ENCODE measurements at places on chromosomes 1 and 21. TPM values are rescaled to one million over a fixed set of nuclear protein-coding genes. Genes with fewer than 3 reads are reported as not detected.

Gene CDA
- 2.1 TPM for total RNA-seq

Gene FTCD
- 0.20 TPM for total RNA-seq

Gene PCBP3
- total RNA-seq = 3.4 TPM

Gene CYP4A11
- not detected for total RNA-seq

Gene HORMAD1
- 0.39 TPM for total RNA-seq

DNA sequence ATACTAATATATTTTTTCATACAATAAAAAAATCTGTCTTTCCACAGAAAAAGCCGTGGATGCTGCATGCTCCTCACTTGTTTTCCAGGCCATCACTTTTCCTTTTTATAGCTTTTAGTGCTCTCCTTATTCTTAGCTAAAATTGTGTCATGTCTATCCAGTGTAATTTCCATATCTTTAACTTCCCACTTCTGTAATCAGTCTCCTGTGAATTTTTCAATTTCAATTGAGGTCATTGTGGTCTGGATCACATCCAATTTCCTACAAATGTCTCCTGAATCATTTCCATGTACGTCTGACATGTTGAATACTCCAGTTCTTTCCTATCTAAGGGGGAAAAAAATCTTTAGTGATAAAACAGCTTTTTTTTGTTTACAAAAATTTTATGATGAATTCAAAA, 838.2 kb upstream of the B3GALT2 start:
- DNase-seq = peak; percentile 38

DNA sequence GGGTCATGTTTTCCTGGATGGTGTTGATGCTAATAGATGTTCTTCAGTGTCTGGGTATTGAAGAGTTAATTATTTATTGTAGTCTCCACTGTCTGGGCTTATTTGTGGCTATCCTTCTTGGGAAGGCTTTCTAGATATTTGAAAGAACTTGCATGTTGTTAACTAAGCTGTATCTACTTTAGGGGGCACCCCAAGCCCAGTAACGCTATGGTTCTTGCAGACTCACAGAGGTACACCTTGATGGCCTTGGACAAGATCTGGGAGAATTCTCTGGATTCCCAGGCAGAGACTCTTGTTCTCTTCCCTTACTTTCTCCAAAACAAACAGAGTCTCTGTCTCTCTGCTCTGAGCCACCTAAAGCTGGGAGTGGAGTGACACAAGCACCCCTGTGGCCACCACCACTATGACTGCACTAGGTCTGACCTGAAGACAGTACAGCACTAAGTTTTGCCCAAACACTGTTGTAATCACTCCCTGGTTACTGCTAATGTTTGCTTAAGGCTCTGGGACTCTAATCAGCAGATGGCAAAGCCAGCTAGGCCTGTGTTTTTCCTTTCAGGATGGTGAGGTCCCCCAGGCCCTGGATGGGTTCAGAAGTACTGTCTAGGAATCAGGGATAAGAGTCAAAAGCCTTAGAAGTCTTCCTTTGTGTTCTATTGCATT, 76.5 kb upstream of the C1orf21 start:
- no peak for DNase-seq

DNA sequence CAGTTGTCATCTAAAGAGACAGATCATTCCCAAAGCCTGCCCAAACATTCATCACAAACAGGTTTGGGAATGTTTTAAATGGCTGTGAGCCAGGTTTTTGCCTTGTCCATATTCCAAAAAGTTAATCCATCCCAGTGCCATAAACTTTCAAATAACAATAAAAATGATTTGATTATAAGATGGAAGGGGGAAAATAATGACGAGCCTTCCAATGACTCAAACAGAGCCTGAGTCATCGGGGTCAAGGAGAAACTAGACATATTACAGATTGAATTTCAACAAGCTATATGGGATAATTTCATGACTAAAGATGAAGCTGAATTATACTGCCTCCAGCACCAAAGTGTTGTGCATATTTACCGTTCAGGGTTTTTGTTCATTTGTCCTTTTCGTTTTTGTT, 195.8 kb upstream of the PKN2 start:
- DNase-seq = no peak

GRCh38 chr1:143748906-143749305, 222.9 kb downstream of the FAM72C start:
- no peak for DNase-seq

DNA sequence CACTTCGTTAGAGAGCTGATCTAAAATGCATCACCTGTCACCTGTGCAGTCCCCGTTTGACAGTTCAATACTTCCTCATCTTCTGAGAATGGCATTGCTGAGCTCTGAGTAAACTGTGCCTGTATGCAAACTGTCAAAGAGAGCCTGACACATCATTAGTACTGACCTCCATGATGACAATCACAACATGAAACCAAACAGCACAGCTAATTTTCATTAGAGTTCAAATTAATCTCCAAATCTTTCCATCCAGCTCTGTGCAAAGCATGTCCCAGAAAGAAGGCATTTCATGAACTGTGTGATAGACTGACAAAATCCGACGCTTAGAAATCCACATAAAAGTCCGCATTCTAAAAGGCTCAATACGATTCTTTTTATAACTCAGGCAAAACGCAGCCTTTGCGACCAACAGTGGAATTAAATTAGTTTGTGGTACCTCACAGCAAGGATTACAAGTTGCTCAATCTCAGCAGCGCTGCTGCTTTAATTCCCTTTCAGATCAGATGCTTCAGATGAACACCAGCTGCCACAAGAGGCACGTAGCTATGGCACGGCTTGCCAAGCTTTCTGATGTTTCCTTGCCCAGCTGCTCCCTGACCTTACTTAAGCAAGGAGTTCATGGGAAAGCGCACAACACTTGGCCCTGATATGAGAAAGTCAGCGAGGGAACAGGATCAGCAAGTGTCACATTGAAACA, 765.5 kb upstream of the PRMT6 start:
- no peak for DNase-seq

GRCh38 chr1:158118713-158119402, 61.8 kb upstream of the CD1D start:
- no peak for DNase-seq

DNA sequence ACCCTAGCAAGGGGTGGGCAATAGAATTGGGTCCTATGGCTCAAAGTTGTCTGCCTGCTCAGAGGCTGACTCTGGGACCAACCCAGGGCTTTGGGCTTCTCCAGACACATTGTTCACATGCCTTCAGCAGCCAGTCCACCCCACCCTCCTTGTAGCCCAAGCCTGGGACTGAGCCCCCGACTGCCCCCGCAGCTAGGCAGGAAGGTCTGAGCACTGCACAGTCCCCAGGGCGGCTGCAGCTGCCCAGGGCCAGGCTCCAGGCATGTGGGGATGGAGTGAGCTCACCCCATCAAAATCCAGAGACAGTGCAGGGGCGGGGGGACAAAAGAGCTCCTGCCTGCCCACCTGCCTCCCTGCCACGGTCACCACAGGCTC, 35.6 kb downstream of the HSPG2 start:
- DNase-seq = no peak

GRCh38 chr1:48740621-48741020, 36.1 kb downstream of the BEND5 start:
- DNase-seq = no peak

DNA sequence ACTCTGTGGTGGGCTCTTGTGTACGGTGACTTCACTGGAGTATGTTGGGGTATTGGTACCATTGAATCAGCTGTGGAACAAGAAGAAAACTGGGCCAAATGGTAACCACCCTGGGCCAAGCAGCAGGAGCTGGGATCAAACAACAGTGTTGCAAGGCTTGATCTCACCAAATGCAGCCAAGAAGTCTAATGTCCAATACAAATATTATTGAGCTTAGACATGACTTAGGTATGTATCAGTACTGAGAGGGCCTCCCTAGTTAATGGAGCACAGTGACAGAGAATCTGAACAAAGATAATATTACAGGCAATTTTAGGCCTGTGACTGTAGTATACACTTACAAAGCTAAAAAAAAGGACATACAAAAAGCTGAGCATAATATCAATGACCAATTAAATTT, 604.8 kb downstream of the PLA2G4A start:
- DNase-seq = no peak

DNA sequence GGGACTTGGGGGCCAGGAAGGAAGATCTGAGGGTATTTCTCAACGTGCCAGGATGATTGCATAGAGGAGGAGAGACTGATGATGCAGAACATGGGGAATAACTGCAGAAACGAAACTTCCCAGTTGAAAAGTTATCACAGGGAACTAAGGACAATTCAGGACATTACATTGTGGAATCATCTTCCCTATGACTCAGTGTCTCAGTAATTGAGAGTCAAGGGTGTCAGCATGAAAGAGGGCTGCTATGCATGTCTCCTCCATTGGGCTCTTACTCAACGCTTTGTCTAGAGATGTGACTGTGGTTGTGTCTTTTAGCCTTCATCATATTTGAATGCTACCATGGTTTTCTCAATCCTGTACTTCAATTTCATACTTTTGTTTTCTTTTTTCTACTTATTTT, 48.9 kb upstream of the PTGFR start:
- DNase-seq = no peak

GRCh38 chr1:224637515-224637914, 21.4 kb downstream of the CNIH3 start:
- DNase-seq = no peak

DNA sequence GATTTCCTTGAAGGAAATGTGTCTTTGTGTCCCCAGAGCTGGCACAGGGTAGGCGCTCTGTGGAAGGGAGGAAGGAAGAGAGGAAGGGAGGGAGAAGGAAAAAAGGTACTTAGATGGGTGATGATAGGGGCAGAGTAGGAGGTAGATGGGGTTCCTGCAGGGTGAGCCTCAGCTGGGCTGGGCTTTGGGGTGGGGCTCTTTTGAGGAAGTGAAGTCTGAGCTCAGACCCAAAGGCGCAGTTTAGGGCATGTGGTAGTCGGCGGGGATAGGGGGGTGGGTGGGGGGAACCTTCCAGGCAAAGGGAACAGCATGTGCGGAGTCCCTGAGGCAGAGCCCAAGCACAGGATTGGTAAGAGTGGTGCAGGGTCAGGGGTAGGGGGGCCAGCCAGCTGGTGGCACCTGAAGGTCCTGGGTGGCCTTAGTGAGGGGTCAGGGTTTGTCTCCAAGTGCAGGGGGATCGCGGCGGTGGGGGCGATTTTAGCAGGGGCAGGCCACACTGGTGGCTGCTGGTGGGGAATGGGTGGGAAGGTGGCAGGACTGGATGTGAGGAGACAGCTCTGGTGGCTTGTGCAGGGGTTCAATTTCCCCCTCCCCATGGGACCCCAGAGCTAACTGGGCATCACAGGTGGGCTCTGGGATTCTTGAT, 8.4 kb upstream of the HTR6 start:
- no peak for DNase-seq

Measured in skin of body (tissue), 3 donors.